ENCODE measurements at places on chromosomes 6 and 20. TPM values are rescaled to one million over a fixed set of nuclear protein-coding genes. Genes with fewer than 3 reads are reported as not detected.

The DNMT3B gene
- 4.1 TPM for total RNA-seq

DNA sequence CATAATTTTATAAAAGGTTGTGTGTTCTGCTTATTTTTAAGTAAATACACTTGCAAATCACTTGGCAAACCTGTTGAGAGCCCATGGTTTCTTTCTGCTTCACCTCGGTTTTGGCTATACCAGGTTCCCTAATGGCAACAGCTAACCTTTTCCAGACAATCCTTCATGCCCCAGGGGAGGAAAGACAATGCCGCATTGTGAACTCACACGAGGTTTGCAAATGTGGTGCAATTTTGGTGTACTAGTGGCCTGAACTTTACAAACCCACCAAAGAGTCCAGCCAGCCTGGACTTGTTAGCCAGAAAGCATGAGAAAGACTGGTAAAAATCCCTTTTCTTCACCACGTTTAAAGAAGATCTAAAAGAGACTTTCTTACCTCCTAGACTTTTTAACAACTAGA is 84.8 kb upstream of the SOX4 start:
- no peaks in the 10 kb centered on the region for H3K4me1 ChIP-seq
- H3K27ac ChIP-seq: no peak overlapping the region
- no peaks in the 10 kb centered on the region for H3K36me3 ChIP-seq
- no peak for DNase-seq
- H3K27me3 ChIP-seq: no peaks in the 10 kb centered on the region

GRCh38 chr20:59578436-59579403 is 25.6 kb upstream of the PHACTR3 start:
- no peak for DNase-seq
- H3K27ac ChIP-seq: no peak overlapping the region
- H3K36me3 ChIP-seq: no peaks in the 10 kb centered on the region
- no peak overlapping the region for H3K4me3 ChIP-seq
- H3K27me3 ChIP-seq: no peaks in the 10 kb centered on the region

DNA sequence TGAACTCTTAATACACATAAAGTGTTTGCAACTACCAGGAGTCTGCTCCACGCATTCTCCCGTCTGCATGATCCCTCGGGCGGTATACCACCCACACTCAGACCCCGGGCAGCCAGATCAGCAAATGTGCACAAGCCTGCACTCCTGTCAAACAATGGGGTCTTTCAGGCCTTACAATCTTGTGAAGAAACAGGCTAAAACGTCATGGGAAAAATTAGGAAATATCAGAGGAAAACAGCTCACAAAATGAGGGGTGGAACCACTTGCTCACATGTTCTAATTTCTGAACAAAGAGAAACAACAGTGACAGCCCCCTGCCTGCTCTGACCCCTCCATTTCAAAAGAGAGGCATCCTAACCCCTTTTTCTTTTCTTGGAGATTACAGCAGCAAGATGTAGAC is 69.4 kb downstream of the BACH2 start:
- H3K4me3 ChIP-seq: no peak overlapping the region
- no peaks in the 10 kb centered on the region for H3K4me1 ChIP-seq
- no peak for DNase-seq
- H3K27ac ChIP-seq: no peak overlapping the region
- H3K36me3 ChIP-seq: no peaks in the 10 kb centered on the region

DNA sequence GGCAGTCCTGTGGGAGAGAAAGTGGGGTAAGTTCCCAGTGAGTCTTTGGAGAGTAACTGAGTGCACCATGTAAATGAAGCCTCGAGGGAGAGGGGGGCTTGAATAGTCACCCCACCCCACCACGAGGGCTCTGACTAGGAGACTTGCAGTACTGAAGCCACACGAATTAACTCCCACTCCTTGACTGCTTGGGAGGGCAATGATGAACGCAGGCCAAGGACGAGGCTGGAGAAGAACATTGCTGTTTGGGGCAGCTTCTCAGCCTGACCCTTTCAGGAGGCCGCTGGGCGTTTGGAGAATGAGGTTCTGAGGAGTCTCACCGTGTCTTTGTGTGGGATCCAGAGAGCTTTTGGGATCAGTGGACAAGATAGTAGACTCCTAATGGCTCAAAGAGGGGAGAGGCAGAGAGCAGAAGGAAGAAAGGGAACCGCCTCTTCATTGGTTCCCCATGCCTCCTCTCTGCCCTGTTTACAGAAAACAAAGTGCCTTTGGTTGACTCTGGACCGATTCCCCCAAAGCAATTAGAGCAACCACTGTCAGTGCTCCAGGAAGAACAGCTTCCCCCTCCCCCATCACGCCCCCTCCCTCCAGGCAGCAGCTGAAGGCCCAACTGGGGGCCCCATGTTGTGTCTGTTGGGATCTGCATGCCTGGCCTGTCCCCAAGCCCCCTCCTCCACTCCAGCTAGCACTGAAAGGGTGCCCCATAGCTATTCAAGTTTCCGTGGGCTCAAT is 41.7 kb upstream of the CDKN1A start:
- no peaks in the 10 kb centered on the region for H3K36me3 ChIP-seq
- H3K4me3 ChIP-seq: no peak overlapping the region
- no peaks in the 10 kb centered on the region for H3K27me3 ChIP-seq
